ENCODE measurements at places on chromosomes 1 and 21.

- DNase-seq = no peak
These were observed 221.6 kb downstream of the AKT3 start for GRCh38 chr1:243628476-243628907.

DNA sequence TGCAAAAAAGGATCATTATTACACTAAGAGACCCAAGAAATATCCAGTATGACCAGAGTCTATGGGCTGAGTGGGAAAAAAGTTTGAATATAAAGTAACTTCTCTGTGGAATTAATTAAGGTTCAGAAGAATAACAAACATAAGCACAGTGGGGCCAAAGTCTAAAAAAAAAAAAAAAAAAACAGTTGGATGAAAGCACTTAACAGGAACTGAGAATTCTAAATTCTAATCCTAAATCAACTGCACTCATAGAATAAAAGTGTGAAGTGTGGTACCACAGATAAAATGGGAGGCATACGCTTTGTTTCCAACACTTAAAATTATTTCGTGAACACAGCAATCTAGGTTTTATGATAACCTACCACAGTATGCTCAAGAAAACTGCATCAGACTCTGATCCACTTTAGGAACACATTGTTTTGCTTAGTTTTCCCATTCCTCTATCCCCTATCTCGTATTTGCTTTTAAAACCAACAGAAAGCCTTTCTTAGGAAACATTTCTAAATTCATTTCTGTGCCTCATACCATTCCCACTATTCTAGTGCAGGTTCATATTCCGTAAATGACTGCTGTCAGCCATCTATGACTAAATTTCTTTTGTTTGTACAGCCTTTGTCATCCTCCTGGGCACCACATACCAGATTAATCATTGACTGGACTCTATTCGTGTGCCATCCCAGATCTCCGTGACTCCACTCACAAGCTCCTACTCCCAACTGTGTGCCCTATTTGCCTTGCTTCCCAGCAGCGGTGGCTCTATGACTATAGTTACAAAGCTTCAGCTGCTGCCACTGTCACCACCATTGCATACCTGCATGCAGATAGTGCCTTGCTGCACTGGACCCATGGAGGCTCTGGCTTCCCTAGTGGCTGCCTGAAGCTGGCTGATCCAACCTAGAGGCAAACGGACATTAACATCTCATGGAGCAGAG lies 24.9 kb downstream of the CHML start:
- DNase-seq = no peak

DNA sequence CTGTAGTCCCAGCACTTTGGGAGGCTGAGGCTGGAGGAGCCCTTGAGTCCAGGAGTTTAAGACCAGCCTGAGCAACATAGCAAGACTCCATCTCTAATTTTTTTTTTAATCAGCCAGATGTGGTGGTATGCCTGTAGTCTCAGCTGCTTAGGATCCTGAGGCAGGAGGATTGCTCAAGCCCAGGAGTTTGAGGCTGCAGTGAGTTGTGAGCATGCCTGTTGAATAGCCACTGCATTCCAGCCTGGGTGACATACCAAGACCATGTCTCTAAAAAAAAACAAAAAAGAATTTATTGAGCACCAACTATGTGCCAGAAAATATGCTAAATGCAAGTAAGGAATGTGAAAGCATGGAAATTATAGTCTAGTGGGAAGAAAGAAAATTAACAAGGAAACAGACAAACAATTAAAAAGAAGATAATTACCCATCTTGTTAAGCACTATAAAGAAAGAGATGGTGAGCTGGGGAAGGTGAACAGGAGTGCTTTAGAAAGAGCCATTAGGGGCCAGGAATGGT lies 104.0 kb upstream of the ZNF678 start:
- no peak for DNase-seq

- DNase-seq = no peak
These were observed 574.7 kb upstream of the PLXNA2 start for GRCh38 chr1:208818770-208819445.
